ENCODE measurements at places on chromosomes 6 and 20.

DNA sequence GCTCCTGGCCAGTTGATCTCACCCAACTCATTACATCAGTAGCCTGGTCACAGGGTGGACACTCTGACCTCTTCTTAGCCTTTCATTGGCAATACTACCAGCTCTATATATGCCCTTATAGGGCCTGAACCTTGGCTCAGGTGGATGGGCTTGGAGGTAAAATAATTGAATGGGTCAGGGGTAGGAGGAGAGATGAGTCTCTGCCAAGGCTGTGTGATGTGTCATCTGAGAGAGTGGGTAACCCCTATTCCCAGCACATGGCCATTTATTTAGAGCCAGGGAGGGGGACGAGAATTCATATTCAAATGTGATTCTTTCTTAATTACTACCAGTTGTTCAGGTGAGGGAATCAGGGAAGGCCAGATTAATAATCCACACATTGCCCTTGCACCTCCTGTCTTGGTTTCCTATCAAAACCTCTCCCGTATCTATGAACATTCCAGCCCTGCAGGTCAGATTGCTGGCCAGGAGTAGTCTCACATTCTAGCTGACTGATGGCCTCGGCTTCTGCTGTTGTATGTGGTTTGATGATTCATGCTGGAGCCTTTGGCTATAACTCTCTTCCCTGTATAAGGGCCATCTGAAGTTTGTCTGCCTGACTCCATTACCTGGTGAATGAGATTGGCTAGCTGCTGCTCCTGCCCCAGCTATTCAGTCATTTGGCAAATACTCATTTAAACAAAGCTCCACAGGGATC is 13.4 kb downstream of the C20orf173 start:
- DNase-seq = no peak

GRCh38 chr6:168892031-168892430 is 361.6 kb downstream of the THBS2 start:
- DNase-seq = no peak

- no peak for DNase-seq
Measured at GRCh38 chr6:4872841-4873240, 96.6 kb downstream of the CDYL start.

- DNase-seq = no peak
Measured at GRCh38 chr6:40988634-40989033, 50.4 kb downstream of the UNC5CL start.

- no peak for DNase-seq
Measured at GRCh38 chr20:21184819-21185218, 58.9 kb downstream of the KIZ start.

GRCh38 chr6:60643870-60644269 is 1642.2 kb downstream of the KHDRBS2 start:
- no peak for DNase-seq

DNA sequence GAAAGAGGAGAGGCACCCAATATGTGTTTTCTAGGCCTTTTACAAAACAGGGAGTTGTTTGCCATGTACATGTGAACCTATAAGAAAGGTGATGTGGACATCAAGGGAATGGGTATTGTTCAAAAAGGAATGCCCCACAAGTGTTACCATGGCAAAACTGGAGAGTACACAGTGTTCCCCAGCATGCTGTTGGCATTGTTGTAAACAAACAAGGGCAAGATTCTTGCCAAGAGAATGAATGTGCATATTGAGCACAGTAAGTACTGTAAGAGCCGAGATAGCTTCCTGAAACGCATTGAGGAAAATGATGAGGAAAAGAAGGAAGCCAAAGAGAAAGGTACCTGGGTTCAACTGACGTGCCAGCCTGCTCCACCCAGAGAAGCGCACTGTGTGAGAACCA is 13.1 kb downstream of the QRSL1 start:
- no peak for DNase-seq

- DNase-seq = no peak
Measured at GRCh38 chr6:69643688-69644087, 153.1 kb downstream of the LMBRD1 start.

GRCh38 chr6:159833997-159834603 is 34.0 kb downstream of the PNLDC1 start:
- DNase-seq = no peak

DNA sequence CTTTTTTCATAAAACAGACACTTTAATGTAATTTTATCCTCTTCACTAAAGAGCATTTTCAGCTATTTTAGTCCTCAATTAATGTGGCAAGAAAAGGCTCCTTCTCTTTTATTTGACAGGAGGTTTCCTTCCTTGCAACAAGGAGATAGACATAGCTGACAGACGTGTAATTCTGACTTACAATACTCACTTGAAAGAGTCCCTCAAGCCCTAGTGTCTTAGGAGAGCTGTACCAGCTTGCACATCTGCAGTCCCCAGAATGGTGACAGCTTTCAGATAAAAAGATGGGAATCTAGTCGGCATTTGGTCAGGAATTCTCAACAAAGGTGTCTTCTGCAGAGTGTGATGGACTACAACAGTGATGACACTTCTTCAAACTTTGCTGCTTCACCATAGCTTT is 603.7 kb upstream of the PTCHD4 start:
- DNase-seq = no peak

GRCh38 chr20:24370911-24371695 is 98.3 kb upstream of the SYNDIG1 start:
- DNase-seq = no peak

- DNase-seq = no peak
Measured at GRCh38 chr20:18138266-18138582, 561 bp downstream of the KAT14 start.

GRCh38 chr6:84763886-84764331 is 489 bp downstream of the TBX18 start:
- no peak for DNase-seq

DNA sequence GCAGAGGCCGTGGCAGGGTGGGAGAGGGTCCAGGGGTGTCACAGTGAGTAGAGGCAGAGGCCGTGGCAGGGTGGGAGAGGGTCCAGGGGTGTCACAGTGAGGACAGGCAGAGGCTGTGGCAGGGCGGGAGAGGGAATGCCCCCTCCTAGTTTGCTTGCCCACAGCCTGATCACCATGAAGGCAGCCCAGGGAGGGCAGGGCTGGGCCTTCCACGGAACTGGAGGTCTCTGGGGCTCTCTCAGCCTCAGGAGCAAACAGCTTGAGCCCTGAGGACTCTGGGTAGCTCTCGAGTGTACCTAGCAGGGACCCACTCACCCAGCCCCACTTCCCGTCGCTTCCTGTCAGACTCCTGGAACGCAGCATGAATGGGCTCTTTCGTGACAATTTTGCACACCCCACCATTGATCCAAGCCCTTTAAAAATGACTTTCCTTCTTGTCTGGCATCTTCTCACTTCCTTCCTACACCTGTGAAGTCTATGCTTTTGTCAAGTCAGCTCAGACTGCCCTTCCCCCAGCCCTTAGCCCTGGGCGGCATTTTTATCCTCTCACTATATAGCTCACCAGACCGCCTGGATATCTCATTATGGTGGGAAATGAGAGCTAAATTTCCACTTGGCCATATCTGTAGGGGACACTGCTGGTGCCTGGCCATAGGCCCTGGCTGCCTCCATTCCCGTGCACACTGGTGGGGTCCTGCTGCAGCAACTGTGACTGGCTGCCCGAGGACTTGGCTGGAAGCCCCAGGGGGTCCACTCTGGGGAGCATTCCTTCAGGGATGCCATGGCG is 140.3 kb downstream of the CDC5L start:
- DNase-seq = no peak

DNA sequence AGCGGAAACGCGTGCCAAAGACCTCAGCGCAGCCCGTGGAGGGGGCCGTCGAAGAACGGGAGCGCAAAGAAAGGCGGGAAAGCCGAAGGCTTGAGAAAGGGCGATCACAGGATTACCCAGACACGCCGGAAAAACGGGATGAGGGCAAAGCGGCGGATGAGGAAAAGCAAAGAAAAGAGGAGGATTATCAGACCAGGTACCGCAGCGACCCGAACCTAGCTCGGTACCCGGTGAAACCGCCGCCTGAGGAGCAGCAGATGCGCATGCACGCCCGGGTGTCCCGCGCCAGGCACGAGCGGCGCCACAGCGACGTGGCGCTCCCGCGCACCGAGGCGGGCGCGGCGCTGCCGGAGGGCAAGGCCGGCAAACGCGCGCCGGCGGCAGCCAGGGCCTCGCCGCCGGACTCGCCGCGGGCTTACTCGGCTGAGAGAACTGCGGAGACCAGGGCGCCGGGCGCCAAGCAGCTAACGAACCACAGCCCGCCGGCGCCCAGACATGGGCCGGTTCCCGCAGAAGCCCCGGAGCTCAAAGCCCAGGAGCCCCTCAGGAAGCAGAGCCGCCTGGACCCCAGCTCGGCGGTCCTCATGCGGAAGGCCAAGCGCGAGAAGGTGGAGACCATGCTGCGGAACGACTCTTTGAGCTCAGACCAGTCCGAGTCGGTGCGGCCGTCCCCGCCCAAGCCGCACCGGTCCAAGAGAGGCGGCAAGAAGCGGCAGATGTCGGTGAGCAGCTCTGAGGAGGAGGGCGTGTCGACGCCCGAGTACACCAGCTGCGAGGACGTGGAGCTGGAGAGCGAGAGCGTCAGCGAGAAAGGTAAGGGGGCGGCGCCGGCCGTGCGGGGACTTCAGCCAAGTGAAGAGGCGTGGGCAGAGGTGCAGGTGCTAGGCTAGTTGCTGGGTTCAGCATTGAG is 296.2 kb downstream of the RIMS1 start:
- DNase-seq = peak; percentile 82

GRCh38 chr20:62020935-62021701 is 44.6 kb downstream of the TAF4 start:
- DNase-seq = no peak

- no peak for DNase-seq
Measured at GRCh38 chr6:41644297-41644879, 6.1 kb downstream of the MDFI start.

DNA sequence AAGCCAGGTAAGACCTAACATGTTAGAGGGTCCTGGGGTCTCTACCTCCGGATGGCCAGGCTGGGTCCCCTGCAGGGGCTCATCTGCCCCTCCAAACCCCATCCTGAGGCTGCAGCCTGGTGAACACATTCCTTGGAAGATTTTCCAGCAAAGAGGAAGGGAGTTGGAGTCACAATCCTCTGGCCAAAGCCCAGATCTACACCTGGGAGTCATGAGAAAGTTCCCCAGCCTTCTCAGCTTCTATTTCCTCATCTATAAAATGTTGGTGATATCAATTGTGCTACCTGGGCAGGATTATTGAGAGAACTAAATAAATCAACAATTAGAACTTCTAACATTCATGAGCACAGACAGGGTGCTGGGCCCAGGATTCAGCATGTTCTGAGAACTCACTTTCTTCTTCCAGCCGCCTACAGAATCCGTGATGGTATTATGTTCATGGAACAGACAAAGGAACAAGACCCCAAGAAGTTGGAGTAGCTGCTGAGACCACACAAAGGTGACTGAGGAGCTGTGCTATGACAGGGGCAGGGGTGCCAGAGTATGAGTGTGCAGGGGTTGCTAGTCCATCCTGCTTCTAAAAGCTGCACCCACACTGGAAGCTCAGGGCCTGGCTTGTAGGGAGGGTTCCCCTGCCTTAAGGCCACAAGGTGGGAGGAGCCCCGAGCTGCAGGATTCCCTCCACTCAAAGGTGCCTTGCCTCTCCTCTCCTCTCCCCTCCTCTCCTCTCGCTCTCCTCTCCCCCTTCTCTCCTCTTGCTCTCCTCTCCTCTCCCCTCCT is 68.9 kb downstream of the BMP7 start:
- DNase-seq = no peak

DNA sequence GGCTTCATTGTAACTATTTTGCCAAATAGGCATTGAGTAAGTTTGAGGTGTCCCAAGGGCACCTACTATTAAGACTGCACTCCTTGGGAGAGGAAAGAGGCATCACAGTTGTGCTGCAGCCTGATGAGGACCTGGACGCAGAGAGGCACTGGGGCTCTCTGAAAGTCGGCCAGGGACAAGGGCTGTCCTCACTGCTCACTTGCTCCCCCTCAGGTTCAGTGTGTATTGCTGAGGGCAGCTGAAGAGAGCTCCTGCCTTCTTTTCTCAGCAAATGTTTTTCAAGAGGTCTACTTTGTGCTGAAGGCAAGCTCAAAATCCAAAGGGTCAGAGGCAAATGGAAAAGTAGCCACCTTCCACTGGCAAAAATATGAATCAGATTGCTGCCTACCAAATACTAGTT is 331.8 kb downstream of the RIMS1 start:
- peak; percentile 32 for DNase-seq

DNA sequence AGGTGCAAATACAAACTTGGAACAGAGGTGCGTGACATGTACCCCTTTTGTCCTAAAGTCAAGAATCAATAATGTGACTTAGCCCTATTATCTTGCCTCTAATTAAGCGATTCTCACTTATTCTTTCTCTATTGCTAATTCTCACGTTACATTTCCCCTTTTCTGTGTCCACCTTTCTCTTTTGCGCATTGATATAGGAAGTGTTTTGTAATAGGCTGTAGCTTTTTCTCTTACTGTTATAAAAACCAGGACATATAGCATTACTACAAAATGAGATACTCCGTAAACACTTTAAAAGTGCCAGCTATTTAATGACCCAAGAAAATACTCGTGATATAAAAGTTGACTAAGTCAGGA is 669 bp upstream of the TMEM30A start:
- DNase-seq = no peak

DNA sequence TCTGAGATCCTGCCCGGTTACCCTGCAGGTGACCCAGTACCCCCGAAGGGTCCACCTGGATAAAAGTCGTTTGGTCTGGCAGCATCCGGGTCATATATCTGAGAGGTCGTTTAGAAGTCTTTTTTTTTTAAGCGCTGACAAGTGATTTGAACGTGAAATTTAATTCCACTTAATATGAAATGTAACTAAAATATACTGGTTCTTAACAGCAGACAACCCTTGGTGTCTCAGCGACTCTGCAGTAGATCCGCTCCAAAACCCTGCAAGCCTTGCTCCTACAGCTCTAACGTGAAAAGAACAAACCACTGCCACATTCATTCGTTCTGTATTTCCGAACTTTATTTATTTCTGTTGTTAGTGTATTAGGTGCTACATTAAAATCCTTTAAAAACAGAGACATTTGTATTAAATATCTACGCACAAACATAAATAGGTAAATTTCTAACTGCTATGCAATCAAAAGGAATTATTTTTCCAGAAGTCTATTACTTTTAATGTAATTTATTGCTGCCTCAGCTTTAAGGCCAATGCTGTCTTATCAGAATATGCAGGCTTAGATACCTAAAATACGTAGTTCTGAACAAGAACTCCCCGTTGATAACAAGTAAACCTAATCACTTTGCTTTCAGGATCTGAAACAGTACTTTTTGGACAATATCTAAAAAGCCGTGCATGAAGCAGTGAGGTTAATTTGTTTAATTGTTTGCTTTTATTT is 33.5 kb upstream of the TCF21 start:
- no peak for DNase-seq

GRCh38 chr6:15065261-15065989 is 180.4 kb upstream of the JARID2 start:
- no peak for DNase-seq

- DNase-seq = no peak
Measured at GRCh38 chr6:124970243-124970642, 8.0 kb downstream of the RNF217 start.
